ENCODE measurements at places on chromosomes 7 and 10. TPM values are rescaled to one million over a fixed set of nuclear protein-coding genes. Genes with fewer than 3 reads are reported as not detected.

DNA sequence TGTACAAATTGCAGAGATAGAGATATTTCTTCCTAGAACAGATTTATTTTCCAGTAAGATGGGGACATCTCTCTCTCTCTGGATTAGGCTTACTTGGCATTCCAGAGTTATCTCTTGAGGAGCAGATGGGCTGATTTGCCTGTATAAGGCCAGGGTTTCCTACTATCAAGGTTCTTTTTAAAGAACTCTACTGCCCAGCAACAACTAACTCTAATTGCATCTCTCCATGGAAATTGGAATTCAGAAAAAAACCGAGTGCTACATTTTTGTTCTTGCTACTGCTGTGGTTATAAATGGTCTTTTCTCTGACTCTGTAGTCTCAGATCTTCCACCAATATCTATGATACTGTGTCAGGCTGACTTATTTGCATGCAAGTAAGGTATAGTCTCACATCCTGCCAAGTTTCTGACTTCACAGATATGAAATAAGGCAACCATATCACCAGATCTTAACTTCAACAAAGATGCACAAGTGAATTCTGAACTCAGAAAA is 161.1 kb downstream of the CRPPA start:
- no peak for DNase-seq
- no peak overlapping the region for H3K4me3 ChIP-seq
- no peaks in the 10 kb centered on the region for H3K4me1 ChIP-seq
- no peaks in the 10 kb centered on the region for H3K36me3 ChIP-seq
- H3K27ac ChIP-seq = no peak overlapping the region

DNA sequence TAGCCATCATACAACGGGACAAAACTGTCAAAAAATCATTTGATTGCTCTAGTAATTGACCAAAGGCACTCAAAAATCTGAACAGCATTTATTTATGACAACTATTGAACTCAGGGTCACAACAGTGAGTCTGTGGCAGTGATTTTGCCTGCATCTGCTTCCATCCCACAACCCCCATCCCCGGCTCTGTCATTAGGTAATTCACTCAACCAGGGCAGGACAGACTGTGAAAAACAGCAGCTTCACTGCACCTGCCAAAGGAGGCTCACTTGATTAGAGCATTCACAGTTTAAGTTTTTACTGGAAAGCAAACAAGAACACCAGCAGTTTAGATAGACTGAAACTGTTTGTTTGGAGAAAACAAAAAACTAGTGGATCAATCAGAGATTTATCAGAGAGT is 22.2 kb downstream of the NRCAM start:
- H3K27ac ChIP-seq = no peak overlapping the region
- no peaks in the 10 kb centered on the region for H3K27me3 ChIP-seq
- DNase-seq = no peak
- no peak overlapping the region for H3K4me3 ChIP-seq

- no peak overlapping the region for H3K27ac ChIP-seq
- H3K36me3 ChIP-seq = no peaks in the 10 kb centered on the region
- no peaks in the 10 kb centered on the region for H3K4me1 ChIP-seq
- no peak for DNase-seq
Observed at GRCh38 chr10:8767591-8767990, 713.1 kb downstream of the GATA3 start.

DNA sequence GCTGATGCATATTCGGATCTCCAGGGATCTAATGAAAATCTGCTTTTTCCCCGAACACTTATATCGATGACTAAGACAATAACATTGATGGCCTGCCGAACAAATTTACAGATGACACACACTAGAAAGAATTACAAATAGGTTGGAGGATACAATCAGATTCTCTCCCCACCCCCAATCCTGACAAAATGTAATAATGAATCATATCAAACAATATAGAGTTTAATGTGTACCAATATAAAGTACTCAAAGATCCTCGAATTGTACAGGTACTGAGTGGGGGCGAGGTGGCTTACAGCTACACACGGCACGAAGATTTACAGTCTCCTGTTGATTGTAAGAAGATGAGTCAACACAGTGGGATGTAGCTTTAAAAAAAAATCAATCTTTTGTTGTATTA is 182.7 kb upstream of the MKLN1 start:
- H3K4me1 ChIP-seq = peaks cover 22% of the 10 kb centered on the region
- no peak overlapping the region for H3K27ac ChIP-seq
- H3K4me3 ChIP-seq = no peak overlapping the region
- H3K27me3 ChIP-seq = no peaks in the 10 kb centered on the region

- H3K27ac ChIP-seq = no peak overlapping the region
- H3K4me3 ChIP-seq = no peak overlapping the region
- no peaks in the 10 kb centered on the region for H3K27me3 ChIP-seq
- peaks cover 6% of the 10 kb centered on the region for H3K4me1 ChIP-seq
- DNase-seq = no peak
Observed at GRCh38 chr7:111113263-111114017, 22.5 kb downstream of the LRRN3 start.

DNA sequence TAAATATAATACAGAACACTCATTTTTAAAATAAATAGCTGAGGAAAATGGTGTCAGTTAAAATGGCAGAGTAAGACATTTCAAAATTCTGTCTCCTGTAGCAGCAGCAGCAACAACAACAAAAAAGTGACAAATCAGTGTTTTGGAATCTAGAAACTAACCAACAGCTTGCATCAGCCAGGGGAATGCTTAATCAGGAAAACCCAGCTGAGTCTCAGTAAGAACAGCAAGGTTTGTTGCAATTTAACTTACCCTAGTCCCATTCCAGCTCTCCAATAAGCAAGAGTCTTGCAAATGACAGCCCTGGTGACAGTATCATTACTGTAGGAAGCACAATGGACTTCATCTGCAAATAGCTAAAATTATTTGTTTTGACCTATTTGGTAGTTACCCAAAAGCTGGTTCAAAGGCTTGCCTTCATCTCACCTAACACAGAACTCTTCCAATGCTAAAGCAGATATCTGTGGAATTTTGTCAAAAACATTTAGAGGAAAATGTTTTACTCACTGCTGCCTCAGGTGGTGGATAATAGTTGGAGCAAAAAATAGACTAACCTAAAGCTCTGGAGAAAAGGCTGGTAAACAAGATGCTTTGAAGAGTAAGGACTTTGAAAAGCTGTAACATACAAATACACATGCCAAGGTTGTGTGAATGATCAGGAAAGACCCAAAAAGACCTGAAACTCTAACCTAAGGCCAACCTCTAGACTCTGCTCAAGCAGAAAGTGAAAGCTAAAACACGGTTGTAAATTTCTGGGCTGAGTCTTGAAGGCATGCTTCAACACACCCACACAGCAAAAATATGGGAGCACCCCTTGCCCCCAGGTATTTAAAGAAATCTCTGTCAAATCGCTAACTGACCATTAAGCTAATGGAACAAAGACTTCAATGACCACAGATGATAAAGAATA is 9.9 kb upstream of the ARHGAP22 start:
- no peaks in the 10 kb centered on the region for H3K36me3 ChIP-seq
- H3K27me3 ChIP-seq = no peaks in the 10 kb centered on the region
- no peak for DNase-seq
- no peak overlapping the region for H3K27ac ChIP-seq
- H3K4me3 ChIP-seq = no peak overlapping the region

TEX36 gene
- polyA plus RNA-seq = not detected

MET gene
- 11.0 TPM for polyA plus RNA-seq

STAG3 gene
- polyA plus RNA-seq = 0.86 TPM

GJC3 gene
- polyA plus RNA-seq = 0.52 TPM

DNAJC1 gene
- polyA plus RNA-seq = 13.2 TPM
